ENCODE measurements at places on chromosomes 12 and 14.
A peak's percentile ranks its signal among the peaks of the same experiment; 100 is the strongest.

GRCh38 chr14:53651096-53651740 lies 305.4 kb downstream of the BMP4 start:
- DNase-seq: no peak

GRCh38 chr12:113521708-113522107 lies 50.0 kb upstream of the LHX5 start:
- no peak for DNase-seq

GRCh38 chr12:6231359-6232268 lies 31.4 kb downstream of the CD9 start:
- DNase-seq: no peak

GRCh38 chr14:82488473-82488872 lies 954.8 kb upstream of the SEL1L start:
- no peak for DNase-seq

GRCh38 chr12:122870163-122870842 lies 25.6 kb downstream of the VPS37B start:
- no peak for DNase-seq

DNA sequence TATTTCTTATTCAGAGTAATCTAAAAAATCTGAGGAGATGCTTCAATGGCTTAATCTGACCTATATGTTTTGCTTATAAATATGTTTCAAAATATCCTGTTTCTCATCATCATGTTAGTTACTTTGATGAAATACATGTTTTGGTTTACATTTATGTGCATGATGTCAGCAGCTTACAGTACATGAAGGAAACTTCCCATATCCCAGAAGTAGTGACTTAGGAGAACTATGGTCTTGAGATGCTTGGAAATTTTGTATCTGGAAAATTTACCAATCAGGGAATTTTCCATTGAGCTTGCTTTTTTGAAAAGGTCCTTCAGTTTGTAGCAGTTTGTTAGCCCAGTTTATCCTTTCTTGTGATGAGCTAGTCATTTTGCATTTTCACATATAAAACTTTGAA lies 73.3 kb downstream of the RASSF8 start:
- no peak for DNase-seq

DNA sequence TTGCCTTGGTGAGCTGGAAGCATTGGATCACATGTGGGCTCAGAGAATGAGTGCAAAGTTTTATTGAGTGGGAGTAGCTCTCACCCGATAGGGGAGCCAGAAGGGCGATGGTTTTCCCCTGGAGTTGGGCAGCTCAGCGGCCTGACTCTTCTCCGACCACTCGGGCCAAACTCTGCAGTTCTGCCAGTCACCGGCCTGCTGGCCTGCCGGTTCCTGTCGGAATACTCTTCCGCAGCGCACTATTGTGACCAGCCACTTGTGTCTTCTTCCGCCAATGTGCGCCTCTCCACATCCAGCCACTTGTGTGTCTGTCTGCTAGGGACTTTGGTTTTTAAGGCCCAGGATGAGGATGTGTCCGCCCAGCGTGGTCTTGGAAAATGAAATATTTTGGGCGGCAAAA lies 43.5 kb upstream of the PRKD1 start:
- DNase-seq: no peak

DNA sequence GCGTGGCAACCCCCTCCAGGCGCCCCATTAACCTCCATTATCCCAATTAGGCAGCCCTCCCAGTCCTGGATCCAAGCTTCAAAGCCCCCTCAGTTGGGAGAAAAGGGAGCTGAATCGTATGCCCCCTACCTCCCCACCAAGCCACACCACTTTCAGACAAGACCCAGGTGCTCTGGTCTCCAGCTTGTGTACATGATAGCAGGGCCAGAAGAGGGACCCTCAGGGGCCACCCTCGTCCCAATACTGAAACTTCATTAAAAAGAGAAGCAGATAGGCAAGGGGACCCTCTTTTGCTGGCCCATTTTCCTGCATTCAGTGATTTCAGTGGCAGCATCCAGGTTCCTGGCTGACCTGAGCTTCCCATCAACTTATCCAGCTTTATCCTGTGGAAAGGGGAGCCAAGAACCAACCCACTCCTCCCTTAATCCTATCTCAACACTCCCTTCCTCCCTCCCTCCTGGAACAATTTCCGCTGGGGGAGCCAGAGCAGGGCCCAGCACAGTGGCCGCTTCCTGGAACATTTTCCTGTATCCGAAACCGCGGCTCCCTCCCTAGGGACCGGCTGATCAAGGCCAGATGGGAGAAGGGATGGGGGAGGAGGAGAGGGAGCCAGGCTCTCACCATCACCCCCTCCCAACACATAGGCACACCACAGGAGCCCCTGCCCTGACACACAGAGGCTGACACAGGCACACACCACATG lies 9.5 kb upstream of the SP7 start:
- no peak for DNase-seq

DNA sequence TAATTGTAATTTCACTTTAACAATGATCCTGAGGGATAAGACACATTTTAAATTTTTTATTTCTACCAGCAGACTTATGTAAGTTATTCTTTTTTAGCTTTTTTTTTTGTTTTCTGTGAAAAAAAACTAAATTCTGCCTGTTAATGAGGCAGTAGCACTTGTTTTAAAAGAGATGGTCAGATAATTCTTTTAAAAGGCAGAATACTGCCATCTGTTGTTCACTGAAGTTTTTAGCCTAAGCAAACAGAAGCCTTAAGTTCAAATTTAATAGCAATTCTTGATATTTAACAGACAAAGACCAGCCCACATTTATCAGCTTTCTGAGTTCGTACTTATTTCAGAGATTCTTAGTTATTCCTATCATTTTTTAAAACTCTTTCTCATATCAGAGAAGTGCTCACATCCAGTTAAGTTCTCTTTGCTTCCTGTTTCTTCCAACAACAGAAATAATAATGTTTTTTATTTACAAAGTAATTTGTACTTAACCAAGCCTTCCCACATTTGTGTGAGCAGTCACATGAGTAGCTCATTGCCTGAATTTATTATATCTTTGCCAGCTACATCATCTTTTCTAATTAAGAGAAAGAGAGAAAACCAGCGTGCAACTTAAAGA lies 93.4 kb upstream of the SLCO1C1 start:
- DNase-seq: no peak

GRCh38 chr14:102829016-102829548 lies 51.8 kb downstream of the TRAF3 start:
- DNase-seq: no peak

DNA sequence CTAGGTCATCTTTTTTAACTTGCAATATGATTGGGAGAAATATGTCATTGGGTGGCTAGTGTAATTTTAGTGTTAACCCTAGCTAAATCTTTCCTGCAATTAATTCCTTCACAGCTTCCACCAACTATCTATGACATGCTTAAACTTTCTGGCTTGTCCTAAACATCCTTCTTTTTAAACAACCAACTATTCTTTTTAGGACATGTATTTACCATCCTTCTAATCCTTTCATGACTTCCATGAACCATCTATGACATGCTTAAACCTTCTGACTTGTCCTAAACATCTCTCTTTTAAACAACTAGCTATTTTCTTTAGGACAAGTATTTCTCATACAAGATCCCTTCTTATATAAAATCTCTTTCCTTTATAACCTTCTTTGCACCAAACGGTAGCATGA lies 179.6 kb upstream of the PDZRN4 start:
- no peak for DNase-seq

GRCh38 chr14:104392001-104392395 lies 187.6 kb upstream of the C14orf180 start:
- DNase-seq: no peak

DNA sequence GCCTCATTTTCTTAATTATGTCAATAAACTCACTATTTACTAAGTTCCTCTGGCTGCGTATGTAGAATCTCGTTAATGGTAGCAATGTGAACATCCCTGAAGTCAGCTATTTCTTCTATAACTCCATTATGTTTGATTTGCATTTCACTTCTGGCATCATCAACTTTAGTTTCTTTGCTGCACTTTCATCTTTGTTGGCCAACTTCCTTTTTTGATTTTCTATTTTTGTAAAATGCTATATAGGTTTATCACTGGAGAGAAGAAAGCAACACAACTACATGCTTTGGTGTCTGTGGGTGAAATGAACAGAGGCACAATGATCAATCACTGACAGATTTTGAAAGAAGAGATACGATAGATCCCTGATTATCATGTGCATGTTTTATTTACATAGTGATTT lies 58.5 kb upstream of the ATF7IP start:
- no peak for DNase-seq

- peak; percentile 74 for DNase-seq
Measured at GRCh38 chr12:14995583-14996425, 23.0 kb downstream of the PDE6H start.

GRCh38 chr12:49928471-49928870 lies 22.1 kb upstream of the AQP2 start:
- DNase-seq: no peak

DNA sequence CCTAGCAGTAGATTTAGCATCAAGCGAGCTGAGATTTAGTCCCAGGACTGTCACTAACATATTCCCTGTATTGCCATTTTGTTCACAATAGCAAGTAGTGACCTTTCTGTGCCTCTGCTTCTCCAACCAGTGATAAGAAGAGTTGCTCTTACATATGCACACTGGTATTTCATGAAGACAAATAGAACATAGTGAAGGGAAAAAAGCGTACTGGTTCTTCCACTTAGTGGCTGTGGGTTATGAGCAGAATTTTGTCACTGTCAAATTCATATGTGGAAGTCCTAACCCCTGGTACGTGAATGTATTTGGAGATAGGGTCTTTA lies 12.3 kb upstream of the PPFIBP1 start:
- no peak for DNase-seq

DNA sequence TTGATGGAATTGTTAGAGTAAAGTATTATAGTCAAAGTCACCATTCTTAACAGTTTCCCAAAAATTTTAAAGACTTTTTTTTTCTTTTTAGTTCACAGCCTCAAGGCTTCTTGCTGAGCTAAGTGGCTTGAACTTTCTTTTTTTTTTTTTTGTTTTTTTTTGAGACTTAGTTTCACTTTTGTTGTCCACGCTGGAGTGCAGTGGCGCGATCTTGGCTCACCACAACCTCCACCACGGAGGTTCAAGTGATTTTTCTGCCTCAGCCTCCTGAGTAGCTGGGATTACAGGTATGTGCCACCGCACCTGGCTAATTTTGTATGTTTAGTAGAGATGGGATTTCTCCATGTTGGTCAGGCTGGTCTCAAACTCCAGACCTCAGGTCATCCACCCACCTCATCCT lies 92.8 kb downstream of the SETD3 start:
- no peak for DNase-seq
